Spinal cord (tissue), 10 donors: ENCODE measurements at places on chromosomes 4 and X. TPM values are rescaled to one million over a fixed set of nuclear protein-coding genes. Genes with fewer than 3 reads are reported as not detected.

The POLN gene
- 8.9 TPM for total RNA-seq

DNA sequence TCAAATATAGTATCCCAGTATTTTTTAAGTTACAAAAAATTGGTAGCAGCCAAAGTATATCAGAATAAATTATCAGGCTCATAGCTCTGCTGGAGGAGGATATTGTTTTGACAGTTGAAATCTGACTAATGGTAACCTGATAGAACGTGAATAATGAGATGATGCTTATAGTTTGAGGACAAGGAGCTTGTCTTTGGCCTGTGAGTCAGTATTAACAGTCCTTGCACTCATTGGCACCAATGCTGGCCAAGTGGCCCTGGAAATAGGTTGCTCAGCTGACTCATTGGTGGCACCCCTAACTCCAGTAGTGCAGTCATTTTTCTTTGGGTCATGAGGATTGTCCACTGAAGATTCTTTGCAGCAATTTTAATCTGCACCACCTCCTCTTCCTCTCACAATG lies 203.3 kb upstream of the JADE1 start:
- no peak for DNase-seq

The S100G gene
- total RNA-seq: not detected

The MAP7D3 gene
- total RNA-seq: 8.5 TPM

The DACH2 gene
- total RNA-seq: 9.0 TPM

GRCh38 chrX:30246769-30247489 lies at the start of gene MAGEB1:
MAGEB1 (plus strand) TSS chrX:30247146; CDS start chrX:30250494, 3,348 bp downstream.
- no peak for DNase-seq

The TRIM2 gene
- total RNA-seq: 132 TPM

- no peak for DNase-seq
Observed at GRCh38 chr4:168691631-168692369, 194.9 kb downstream of the PALLD start.

DNA sequence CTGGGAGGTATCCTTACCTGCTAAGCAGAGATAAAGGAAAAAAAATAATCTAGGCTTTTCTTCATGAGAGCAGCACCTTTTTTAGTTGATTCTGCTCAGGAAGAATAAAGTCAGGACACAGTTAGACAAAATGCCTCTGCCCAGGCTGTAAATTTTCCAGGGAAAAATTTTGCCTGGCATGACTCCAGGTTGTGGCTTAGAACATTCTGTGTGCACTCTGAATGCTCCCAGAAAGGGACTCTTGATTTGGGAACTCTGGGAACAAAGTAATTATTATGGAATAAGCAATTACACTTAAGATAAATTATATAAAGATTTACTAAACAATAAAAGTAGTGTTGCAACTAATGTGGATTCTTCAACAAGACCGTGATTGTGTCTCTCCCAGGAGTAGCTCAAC lies 826.2 kb upstream of the TENM3 start:
- no peak for DNase-seq

The RTL3 gene
- 0.10 TPM for total RNA-seq

GRCh38 chr4:51831133-51831532 lies 11.8 kb upstream of the DCUN1D4 start:
- no peak for DNase-seq

GRCh38 chrX:76183289-76184049 lies 10.6 kb downstream of the PBDC1 start:
- DNase-seq: no peak

DNA sequence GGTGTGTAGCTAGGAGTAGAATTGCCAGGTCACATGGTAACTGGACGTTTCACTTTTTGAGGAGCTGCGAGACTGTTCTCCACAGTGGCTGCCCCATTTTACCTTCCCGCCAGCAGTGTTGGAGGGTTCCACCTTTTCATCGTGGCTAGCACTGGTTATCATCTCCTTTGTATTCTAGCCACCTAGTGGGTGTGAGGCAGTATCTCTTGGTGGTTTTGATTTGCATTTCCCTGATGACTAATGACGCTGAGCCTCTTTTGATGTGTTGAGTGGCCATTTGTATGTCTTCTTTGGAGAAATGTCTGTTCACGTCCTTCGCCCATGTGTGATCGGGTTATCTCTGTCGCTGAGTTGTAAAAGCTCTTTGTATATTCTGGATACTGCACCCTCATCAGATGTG lies 10.6 kb downstream of the ABCD1 start:
- no peak for DNase-seq

The LONRF3 gene
- total RNA-seq: 5.4 TPM
